ENCODE measurements at places on chromosomes 11 and 22. TPM values are rescaled to one million over a fixed set of nuclear protein-coding genes. Genes with fewer than 3 reads are reported as not detected.

- DNase-seq, result peak; percentile 29
Measured at GRCh38 chr22:31344578-31345330, 1.4 kb downstream of the PATZ1 start.

The OR52I1 gene
- total RNA-seq, result not detected

The TMEM45B gene
- 7.6 TPM for total RNA-seq

The PNPLA5 gene
- 2.3 TPM for total RNA-seq

All from skin of body (tissue), 3 donors.